Astrocyte (in vitro differentiated cells and primary cell): ENCODE measurements at places on chromosomes 3 and 15. TPM values are rescaled to one million over a fixed set of nuclear protein-coding genes. Genes with fewer than 3 reads are reported as not detected.
A peak's percentile ranks its signal among the peaks of the same experiment; 100 is the strongest.

GRCh38 chr15:69114331-69114928 is 46.0 kb upstream of the GLCE start:
- no peaks in the 10 kb centered on the region for H3K36me3 ChIP-seq
- DNase-seq = no peak
- H3K4me3 ChIP-seq = no peak overlapping the region
- no peak overlapping the region for H3K27ac ChIP-seq

- no peaks in the 10 kb centered on the region for H3K27me3 ChIP-seq
- no peak for DNase-seq
- H3K4me3 ChIP-seq = no peak overlapping the region
- H3K36me3 ChIP-seq = no peaks in the 10 kb centered on the region
- no peaks in the 10 kb centered on the region for H3K4me1 ChIP-seq
- no peak overlapping the region for H3K27ac ChIP-seq
Measured at GRCh38 chr3:42224658-42225421, 41.1 kb downstream of the CCK start.

GRCh38 chr3:152159328-152159727 is 109.4 kb upstream of the MBNL1 start:
- DNase-seq = peak; percentile 86
- peak overlapping the region; percentile 29 for H3K27ac ChIP-seq
- no peak overlapping the region for H3K4me3 ChIP-seq
- no peaks in the 10 kb centered on the region for H3K27me3 ChIP-seq

GRCh38 chr15:26996250-26996649 is 25.3 kb downstream of the GABRG3 start:
- H3K27me3 ChIP-seq = no peaks in the 10 kb centered on the region
- H3K4me1 ChIP-seq = no peaks in the 10 kb centered on the region
- DNase-seq = no peak
- no peak overlapping the region for H3K4me3 ChIP-seq
- no peaks in the 10 kb centered on the region for H3K36me3 ChIP-seq

GRCh38 chr15:57019496-57020160 is 101.2 kb downstream of the TCF12 start:
- no peaks in the 10 kb centered on the region for H3K27me3 ChIP-seq
- no peak overlapping the region for H3K4me3 ChIP-seq

GRCh38 chr3:149783576-149783975 is 8.8 kb downstream of the ANKUB1 start:
- H3K36me3 ChIP-seq = no peaks in the 10 kb centered on the region
- DNase-seq = peak; percentile 87
- H3K4me1 ChIP-seq = peaks cover 11% of the 10 kb centered on the region
- H3K27ac ChIP-seq = peak overlapping the region; percentile 54
- no peaks in the 10 kb centered on the region for H3K27me3 ChIP-seq

DNA sequence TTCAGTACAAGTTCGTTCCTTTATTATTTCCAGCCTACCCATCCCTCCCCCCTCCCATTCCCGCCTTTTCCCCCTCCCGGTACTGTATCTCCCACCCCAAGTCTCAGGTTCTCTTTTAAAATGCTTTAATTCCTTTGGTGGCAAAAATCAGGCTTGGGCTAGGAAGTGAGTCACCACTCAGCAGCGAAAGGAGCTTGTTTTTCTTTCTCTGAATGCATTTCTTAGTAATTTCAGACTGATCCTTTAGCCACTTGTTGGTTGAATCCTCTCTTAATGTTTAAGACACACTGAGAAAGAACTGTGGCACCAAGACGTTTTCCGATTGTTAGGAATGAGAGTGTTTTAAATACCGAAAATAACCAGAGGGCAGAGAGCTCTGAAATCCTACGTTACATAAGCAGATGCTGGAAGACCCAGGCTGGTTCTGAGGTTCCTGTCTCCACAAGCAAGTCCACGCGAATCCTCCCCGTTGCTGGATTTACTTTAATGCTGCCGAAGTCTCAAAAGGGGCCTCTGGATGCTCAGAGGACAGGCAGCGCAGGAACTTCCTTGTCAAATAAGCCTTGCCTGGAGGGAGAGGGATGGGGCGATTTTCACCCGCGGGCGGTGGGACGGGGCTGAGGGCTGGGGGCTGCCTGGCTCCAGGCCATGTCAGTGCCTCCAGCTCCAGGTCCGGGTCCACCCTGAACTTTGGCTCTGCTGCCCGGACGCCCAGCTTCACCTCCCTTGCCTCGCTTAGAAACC is 854 bp upstream of the COL8A1 start:
- peak overlapping the region; percentile 93 for H3K4me3 ChIP-seq
- H3K27ac ChIP-seq = peak overlapping the region; percentile 98
- H3K27me3 ChIP-seq = no peaks in the 10 kb centered on the region
- H3K36me3 ChIP-seq = no peaks in the 10 kb centered on the region
- H3K4me1 ChIP-seq = peaks cover 38% of the 10 kb centered on the region
- peak; percentile 88 for DNase-seq

GRCh38 chr3:87354398-87354797 is 78.0 kb upstream of the POU1F1 start:
- no peak for DNase-seq
- H3K4me3 ChIP-seq = no peak overlapping the region
- H3K27me3 ChIP-seq = no peaks in the 10 kb centered on the region

DNA sequence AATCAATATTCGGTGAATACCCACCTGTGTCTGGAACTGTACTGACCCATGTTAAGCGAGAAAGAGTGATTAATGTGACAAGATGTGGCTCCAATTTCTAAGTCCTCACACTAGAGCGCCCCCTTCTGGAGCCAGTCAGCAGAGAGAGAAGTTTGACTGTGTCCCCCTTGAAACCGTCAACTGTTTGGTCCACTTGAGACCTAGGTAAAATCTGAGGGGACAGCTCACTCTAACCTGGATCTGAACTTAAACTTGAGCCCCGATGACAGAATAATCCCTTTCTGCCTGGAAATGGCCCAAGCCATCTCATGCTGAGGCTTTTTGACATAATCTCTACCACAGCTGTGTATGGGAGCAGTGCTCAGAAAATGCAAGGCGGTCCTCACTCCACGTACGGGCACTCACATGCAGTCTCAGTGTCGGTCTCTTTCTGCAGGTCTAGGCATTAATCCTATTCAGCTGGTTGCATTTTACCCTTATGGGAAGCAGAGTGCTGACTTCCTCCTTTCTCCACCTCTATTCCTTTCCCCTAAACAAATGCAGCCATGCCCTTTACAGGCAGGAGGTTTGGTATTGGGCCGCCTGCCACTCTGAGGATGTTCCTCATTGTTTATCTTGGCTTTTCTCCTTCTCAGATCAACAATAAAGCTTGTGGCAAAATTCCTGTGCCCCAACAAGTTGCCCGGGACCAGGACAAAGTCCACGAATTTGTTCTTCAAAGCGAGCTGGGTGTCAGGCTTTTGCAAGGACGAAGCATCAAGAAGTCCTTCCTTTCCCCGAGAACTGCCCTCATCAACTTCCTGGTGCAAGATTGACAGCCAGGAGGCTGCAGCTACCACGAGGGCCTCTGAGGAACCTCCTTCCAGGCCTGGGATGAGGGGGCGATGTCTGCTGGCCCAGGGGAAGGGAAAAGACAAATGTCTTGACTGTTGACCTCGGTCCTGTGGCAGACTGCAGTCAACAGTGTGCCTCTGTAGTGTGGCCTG is 47.5 kb upstream of the LIMD1 start:
- peak overlapping the region; percentile 8 for H3K27ac ChIP-seq
- no peak overlapping the region for H3K4me3 ChIP-seq
- H3K27me3 ChIP-seq = no peaks in the 10 kb centered on the region

GRCh38 chr3:31504230-31504629 is 28.5 kb upstream of the STT3B start:
- DNase-seq = no peak
- H3K27ac ChIP-seq = no peak overlapping the region
- no peaks in the 10 kb centered on the region for H3K4me1 ChIP-seq
- H3K4me3 ChIP-seq = no peak overlapping the region
- no peaks in the 10 kb centered on the region for H3K36me3 ChIP-seq

DNA sequence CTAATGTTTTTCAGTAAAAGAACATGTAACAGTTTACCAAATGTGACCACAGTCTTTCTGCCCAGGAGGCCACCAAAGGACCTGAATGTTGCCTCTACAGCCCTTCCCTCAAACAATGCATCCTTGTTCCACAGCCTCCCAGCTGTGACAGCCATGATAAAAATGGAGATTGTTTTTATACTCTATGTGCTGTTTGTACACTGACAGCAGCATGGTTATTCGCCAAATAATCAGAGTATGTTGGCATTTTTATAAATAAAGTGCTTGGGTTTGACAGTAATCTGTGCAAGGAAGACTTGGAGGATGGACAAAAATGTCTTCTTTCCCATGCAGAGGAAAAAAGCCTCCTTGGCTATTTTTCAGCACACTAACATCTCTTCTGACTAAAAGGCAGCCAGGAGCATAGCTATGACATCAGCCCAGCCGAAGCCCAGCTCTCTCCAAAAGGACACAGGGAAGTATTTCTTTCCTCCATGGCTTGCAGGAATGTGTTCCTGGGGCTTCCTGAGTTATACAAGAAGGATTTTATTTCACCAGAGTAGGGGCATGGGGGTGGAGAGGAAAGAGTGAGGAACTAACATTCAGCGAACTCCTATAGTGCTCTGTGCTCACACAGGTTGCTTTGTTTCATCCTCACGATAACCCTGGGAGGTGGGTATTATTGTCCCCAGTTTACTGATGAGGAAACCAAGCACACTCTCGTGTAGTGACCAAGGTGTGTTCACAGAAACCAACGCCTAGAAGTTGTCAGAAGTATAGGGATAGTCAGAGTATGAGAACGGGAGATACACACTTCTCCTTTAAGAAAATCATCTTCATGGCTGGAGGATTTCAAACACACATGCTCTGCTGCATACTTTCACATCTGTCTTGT is 339.7 kb downstream of the MECOM start:
- H3K27ac ChIP-seq = no peak overlapping the region
- peak; percentile 80 for DNase-seq
- H3K27me3 ChIP-seq = no peaks in the 10 kb centered on the region

DNA sequence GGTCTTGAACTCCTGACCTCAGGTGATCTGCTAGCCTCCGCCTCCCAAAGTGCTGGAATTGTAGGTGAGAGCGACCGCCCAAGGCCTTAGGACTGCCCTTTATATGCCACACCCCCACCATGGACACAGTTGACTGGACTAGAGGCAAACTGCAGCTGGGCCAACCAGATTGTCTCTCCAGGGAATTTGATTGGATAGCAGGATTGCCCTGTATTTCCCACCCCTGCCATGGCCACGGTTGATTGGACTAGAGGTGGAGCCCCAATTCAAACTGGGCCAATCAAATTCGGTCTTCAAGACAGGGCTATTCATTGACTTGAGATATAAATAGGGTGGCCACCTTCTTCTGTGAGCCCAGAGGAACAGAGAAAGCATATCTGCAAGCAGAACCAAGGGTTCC is 6.9 kb upstream of the CLPX start:
- no peaks in the 10 kb centered on the region for H3K36me3 ChIP-seq
- no peaks in the 10 kb centered on the region for H3K4me1 ChIP-seq
- peaks cover 4% of the 10 kb centered on the region for H3K27me3 ChIP-seq

DNA sequence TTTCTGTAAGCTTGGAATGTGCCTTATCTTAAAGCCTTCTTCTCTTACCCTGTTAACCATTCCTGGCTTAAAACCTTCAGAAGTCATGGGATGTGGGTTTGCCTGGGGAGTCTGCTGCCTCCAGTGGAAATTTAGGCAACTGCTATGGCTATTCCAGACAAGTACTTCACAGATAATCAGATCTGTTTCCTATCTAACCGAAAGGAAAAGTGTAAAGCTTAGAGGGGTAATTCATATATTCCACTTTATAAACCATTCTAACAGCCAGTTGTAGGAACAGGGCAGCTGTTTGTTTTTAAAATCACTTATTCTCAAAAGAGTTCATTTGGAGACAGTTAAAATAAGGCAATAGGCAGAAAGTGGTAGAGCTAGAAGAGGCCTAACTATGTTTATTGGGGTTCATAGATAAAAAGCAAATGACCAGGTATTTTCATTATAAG is 219.9 kb downstream of the TCF12 start:
- H3K27ac ChIP-seq = no peak overlapping the region
- no peaks in the 10 kb centered on the region for H3K36me3 ChIP-seq
- H3K4me1 ChIP-seq = peaks cover under 1% of the 10 kb centered on the region

DNA sequence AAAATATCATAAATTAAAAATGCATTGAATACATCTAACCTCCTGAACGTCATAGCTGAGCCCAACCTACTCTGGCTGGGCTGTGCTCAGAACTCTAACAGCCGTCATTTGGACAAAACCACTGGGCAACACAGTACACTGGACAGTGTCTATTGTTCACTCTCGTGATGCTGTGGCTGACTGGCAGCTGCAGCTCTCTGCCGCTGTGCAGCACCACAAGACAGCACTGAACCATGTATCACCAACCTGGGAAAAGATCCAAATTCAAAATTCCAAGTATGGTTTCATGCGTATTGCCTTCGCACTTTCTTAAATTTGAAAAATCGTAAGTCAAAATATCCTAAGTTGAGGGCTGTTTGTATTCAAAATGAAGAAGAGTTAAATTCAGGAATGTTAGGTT is 145.1 kb upstream of the CNTN4 start:
- H3K4me1 ChIP-seq = no peaks in the 10 kb centered on the region
- H3K27me3 ChIP-seq = no peaks in the 10 kb centered on the region
- no peak for DNase-seq
- H3K4me3 ChIP-seq = no peak overlapping the region
- H3K27ac ChIP-seq = no peak overlapping the region

- no peak for DNase-seq
- H3K4me1 ChIP-seq = no peaks in the 10 kb centered on the region
Measured at GRCh38 chr15:90762109-90762508, 45.0 kb downstream of the BLM start.

DNA sequence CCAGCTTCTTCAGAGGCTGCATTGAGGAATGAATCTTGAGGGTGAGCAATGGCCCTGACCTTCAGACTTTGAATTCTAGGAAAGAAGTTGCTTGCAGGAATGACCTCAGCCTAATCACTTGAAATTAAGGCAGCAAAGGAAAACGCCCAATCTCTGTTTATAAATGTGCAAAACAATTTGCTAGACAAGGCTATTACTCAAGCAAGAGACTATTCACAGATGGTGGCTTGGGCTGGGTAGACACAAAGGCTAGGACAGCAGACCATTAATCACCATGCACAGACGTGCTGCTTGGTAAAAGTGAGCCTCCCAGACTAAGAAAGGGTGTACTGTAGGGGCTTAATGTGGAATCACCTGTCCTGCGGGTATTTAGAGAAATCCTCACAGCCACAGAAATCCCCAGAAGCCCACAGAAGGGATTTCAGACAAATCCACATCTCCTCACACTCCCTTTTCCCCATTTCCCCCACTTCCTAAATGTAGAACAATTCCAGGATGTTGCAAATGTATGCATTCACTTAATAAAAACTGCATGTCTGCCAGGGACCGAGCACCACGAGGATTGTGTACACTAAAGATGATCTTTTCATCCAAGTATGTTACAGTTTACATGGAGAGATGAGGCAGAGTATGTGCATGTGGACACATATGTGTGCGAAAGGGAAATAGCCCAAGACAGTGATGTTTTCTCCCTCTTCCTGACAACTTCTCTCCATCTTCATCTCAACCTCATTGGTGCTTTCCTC is 259.5 kb downstream of the THSD4 start:
- no peaks in the 10 kb centered on the region for H3K4me1 ChIP-seq
- no peak overlapping the region for H3K27ac ChIP-seq
- peak; percentile 85 for DNase-seq
- no peak overlapping the region for H3K4me3 ChIP-seq

The METTL6 gene
- 18.9 and 19.7 TPM in 2 replicates for total RNA-seq

The KBTBD13 gene
- total RNA-seq = not detected in 2 replicates

The EPHA3 gene
- 5.0 and 6.9 TPM in 2 replicates for total RNA-seq

The LEKR1 gene
- 0.27 and 0.43 TPM in 2 replicates for total RNA-seq

The GPR149 gene
- not detected in 2 replicates for total RNA-seq

The ADGRG7 gene
- total RNA-seq = not detected in 2 replicates

The NOX5 gene
- 0.09 and 0.14 TPM in 2 replicates for total RNA-seq

The AADACL2 gene
- total RNA-seq = not detected in 2 replicates

The C3orf85 gene
- not detected in 2 replicates for total RNA-seq

The ACTRT3 gene
- 3.3 and 3.7 TPM in 2 replicates for total RNA-seq

The TRH gene
- 0.14 TPM in 1 of 2 replicates, not detected in the other for total RNA-seq

The RBP2 gene
- not detected in 2 replicates for total RNA-seq

The MYD88 gene
- 50.6 and 55.8 TPM in 2 replicates for total RNA-seq

The CEP70 gene
- total RNA-seq = 6.5 and 9.0 TPM in 2 replicates
